ENCODE measurements at places on chromosomes 7 and 10.

DNA sequence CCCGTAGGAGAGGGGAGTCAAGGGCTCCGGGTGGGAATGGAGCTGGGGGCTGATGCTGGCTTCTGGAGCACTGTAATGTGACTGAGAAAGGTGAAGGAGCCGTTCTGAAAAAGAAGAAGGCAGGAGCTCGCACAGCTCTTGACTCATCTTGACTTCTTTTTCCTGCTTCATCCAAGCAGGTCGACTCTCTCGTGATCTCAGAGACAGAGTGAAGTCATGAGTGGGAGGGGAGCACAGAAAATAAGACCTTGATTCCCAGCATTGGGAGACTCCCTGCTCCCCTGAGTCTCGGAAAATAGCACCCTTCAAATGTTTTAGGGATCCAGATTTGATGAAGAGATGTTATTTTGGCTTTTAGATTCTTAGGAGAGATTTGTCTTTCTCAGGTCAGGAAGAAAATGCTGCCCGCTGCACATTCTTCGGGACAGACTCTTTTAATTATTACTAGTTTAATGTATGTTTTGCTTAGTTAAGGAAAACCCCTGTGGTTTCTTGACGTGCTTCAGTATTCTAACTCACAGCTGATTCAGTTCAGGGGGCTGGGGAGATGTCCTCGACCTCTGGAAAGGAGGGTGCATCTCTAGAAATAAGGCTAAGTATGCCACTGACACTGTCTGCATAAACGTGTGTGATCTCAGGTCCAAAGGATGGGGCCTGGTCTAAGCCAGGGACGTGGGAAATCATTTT lies 34.1 kb downstream of the EGFR start:
- no peak for DNase-seq

- no peak for DNase-seq
These were observed 39.6 kb downstream of the GRK5 start for GRCh38 chr10:119246862-119247549.

DNA sequence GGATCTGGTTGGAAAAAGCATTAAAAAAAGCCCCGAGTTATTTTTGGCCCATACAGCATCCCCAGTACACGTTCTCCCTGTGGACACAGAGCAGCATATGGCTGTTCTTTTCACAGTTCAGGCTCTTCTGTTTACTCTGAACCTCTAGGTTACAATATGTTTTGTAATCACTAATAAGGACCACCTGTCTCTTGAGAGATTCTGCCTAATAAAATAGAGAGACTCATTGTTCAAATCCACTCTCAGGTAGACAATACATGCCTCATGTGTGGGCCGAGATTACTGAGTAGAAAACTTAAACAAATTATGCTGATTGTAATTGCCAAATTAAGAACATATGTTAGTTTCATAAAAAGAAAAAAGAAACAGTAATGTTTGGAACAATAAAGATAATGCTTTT lies 647.7 kb downstream of the GRM8 start:
- no peak for DNase-seq

GRCh38 chr7:31049005-31049765 lies 2.9 kb upstream of the ADCYAP1R1 start:
- no peak for DNase-seq

GRCh38 chr10:100979791-100980272 lies 7.5 kb downstream of the MRPL43 start:
- no peak for DNase-seq

DNA sequence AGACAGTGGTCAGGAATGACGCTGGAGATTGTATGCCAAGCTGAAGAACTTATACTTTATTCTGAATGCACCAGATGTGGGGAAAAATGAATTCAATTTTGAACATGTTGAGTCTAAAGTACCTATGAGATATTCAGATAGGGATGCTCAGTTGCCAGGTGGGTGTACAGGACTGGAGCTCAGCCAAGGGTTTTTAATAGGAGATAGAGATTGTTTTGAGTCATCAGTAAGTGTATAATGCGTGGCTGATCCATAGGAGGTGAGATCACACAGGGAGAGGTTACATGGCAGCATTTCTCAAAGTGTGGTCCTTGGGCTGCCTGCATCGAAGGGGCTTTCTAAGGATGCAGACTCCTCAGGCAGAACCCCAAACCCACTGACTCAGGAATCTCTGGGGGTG lies 6.8 kb upstream of the HIPK2 start:
- DNase-seq: no peak

GRCh38 chr7:31116615-31117014 lies 64.5 kb downstream of the ADCYAP1R1 start:
- DNase-seq: no peak

GRCh38 chr7:130157700-130158099 lies 47.5 kb downstream of the TMEM209 start:
- DNase-seq: no peak

DNA sequence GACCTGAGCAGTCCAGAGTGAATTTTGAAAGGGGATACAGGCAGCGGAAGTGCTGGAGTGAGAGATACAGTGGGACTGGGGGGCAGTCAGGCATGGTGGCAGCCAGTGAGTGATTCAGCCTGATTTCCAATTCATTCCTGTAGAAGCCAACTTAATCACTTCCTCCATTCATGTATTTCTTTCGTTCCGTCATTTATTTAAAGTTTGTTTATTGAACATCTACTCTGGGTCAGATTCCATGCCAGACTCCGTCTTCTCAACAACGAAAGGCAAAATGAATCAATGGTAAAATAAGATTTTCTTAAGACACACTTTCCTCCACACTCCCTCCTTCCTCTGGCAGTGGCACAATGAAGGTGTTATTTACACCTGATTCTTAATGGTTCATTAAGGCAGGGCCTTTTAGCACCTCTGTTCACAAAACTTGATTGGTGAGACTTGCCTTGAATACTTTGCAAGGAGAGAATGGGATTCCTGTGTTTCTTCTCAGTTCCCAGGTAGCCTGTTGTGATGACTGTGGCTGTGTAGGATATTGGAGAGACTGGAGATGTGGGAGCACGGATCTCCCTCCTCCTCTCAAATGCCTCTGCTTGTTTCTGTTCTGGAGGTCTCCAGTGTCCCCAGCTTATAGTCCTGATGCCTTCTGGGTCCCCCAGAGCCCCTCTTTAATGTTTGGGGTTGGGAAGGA lies 27.9 kb downstream of the ADCYAP1R1 start:
- no peak for DNase-seq

GRCh38 chr7:112484671-112485167 lies 3.9 kb downstream of the LSMEM1 start:
- DNase-seq: no peak

DNA sequence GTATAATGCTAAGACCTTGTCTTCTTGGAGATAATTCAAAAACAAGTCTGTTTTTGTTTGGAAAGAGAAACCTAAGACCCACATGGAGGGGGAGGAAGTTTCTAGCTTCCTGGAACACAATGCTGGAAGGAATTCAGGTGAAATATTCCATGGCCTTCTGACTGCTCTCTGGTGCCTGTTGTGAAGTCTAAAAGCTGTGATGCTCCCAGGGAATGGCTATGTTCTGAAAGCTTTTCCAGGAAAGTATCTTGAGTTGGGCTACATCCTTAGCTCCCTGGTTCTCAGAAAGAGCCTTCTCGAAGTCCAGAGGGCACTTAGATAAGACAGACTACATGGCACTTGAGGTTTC lies 12.5 kb upstream of the PFKP start:
- no peak for DNase-seq
